ENCODE measurements at places on chromosomes 13 and 19.

DNA sequence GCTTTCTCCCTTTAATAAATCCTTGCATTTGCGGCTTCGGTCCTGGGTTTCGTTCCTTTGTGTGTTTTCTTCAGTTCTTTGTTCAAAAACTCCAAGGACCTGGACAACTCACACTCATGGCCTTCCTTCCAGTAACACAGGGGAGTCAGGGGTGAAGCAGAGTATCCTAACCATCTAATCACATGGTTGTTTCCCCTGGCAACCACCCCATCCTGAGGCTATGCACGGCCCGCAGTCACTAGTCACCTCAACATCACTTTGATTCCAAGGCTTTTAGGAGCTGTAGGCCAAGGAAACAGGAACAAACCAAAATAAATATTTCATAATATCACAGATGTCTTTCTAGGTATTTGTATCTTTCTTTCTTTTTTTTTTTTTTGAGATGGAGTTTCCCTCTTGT is 28.9 kb downstream of the ZNF101 start:
- DNase-seq: no peak

DNA sequence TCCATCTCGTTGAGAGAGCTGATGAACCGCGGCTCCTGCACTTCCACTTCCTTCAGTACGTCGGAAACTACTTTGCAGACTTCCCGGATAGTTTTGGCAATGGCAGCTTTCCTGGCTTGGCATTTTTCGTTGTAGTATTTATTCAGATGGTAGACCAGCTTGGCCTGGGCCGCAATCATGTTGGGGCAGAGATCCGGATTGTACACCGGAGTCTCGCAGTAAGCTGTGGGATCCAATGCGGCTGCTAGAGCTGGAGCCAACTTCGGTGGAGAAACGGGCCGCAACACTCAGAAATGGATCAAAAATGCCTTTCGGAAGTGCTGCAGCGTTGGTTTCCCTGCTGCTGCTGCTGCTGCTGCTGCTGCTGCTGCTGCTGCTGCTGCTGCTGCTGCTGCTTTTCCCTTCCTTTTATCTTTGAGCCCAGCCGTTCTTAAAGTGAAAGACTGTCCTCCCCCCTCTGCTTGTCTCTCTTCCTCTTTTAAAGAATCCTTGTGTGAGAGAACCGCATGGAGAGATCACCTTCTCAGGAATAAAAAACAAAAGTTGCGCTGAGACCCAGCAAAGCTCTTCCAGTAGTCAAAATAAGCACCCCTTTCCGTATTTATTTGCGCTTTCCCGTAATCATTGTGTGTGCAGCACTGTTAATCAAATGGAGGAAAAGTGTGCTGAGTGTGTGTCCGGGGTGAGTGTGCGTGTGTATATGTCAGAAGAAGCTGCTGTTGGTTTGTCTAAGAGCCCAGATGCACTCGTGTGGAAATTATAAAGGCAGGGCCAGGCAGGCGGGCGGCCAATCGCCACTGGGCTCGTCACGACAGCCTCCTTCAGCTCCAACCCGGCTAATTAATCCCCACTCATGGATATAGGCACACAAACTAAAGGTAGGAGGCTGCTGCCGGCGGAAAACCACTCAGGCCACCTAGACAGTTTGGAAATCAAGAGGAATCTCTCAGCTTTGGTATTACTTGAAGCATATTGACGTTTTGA is at the start of gene MAB21L1:
Gene MAB21L1 (minus strand): TSS at position 730 of the 984 bp plus-strand sequence. CDS start 551 bp downstream, at position 179.
- no peak for DNase-seq

GRCh38 chr13:102658660-102659059 is 36.2 kb downstream of the METTL21C start:
- DNase-seq: no peak

DNA sequence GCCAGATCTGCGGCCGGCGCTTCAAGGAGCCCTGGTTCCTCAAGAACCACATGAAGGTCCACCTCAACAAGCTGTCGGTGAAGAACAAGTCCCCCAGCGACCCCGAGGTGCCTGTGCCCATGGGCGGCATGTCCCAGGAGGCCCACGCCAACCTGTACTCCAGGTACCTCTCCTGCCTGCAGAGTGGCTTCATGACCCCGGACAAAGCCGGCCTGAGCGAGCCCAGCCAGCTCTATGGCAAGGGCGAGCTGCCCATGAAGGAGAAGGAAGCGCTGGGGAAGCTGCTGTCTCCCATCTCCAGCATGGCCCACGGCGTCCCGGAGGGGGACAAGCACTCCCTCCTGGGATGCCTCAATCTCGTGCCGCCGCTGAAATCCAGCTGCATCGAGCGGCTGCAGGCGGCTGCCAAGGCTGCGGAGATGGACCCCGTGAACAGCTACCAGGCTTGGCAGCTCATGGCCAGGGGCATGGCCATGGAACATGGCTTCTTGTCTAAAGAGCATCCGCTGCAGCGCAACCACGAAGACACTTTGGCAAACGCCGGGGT is 72.6 kb downstream of the ZNF536 start:
- no peak for DNase-seq

DNA sequence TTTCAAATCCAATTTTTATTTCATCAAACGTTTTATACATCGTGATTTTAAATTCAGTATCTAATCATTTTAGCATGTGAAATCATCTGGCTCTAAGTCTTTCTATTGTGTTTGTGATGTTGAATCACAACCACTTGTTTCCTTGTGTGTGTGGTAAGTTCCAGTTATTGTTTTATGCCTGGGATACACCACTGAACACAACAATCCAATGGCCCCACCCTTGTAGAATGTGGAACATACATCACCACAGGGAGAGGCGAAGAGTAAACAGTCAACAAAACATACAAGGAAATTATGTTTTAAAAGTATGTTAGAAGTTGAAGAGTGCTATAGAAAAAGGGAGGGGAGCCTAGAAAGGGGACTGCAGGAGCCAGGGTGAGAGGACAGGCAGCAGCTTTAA is 100.5 kb downstream of the EPSTI1 start:
- DNase-seq: no peak

GRCh38 chr13:37340901-37341670 is 235.6 kb upstream of the CSNK1A1L start:
- DNase-seq: no peak

DNA sequence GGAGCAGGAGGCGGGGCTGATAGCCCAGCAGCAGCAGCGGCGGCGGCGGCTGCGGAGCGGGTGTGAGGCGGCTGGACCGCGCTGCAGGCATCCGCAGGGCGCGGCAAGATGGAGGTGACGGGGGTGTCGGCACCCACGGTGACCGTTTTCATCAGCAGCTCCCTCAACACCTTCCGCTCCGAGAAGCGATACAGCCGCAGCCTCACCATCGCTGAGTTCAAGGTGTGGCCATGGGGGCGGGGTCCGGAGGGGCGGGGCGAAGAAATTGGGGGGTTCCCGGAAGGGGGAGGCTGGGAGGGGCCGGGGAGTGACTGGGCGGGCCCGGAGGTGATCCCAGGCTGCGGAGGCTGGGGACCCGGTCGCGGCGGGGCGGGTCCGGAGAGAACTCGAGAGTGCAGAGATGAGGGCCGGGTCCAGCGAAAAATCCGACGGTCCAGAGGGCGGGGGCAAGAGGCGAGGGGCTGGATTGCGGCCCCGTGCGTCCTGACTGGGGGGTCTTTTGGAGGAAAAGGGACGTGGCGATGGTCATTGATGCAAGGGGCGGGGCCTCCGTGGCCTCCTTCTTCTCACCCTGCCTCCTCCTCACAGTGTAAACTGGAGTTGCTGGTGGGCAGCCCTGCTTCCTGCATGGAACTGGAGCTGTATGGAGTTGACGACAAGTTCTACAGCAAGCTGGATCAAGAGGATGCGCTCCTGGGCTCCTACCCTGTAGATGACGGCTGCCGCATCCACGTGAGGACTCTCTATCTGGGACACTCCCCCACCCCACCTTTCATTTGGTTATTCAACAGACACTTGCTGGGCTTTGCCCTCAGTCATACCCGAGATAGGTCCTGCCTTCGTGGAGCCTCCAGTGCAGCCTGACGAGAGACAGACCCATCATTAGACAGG is at the start of gene TBCB:
Gene TBCB (plus strand): TSS at position 16 of the 891 bp plus-strand sequence. CDS start 93 bp downstream, at position 109.
- DNase-seq: no peak

DNA sequence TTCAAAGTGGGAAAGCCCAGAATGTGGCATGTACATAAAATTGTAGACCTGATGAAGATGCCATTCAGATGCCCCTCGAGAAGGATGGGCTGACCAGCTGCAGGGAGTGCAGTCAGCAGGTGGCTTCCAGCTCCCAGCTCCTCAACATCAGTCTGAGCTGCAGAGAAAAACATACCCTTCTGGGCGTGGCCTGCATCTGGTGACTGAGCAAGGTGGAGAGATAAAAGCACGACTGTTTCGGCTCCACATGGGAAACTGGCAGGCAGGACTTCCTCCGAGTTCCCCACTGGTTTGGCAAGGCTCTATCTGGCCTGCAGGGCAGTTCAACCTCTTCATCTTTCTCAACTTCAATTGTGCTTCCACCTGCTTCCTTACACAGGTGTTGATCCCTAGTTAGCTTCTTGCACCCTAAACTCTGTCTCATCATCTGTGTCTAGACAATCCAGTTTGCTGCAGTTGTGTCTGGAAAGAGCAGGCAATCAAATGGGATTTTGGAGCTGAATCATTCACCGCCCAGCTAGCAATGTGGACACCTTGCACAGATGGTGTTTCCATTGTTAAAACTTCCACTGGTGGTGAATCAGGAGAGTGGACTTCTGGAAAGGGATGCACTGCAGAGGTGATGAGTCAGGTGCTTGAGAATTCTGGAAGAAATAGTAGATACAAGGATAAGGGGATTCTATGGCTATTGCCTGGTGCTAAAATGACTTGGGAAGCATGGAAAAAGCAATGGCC is 56.8 kb downstream of the POLR1D start:
- DNase-seq: no peak

DNA sequence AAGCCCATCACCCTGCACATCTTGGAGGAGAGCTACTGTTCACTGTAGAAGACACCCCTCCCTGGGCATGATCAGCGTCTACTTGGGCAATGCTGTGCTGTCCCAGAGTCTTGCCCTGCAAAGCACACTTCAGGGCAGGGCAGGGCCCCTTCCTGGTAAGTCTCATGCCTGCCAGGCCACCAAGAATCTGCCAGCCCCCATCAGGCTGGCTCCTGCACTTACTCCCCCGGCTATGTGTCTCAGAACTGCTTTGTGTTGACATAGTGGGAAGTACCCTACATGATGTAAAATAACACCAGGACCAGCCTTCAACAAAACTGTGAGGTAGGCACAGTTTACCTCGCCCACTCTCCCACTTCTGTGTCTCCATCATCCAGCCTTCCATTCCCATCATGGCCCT is 27.8 kb upstream of the ATP12A start:
- DNase-seq: no peak

- no peak for DNase-seq
Measured at GRCh38 chr19:6806488-6806887, 34.0 kb downstream of the VAV1 start.

DNA sequence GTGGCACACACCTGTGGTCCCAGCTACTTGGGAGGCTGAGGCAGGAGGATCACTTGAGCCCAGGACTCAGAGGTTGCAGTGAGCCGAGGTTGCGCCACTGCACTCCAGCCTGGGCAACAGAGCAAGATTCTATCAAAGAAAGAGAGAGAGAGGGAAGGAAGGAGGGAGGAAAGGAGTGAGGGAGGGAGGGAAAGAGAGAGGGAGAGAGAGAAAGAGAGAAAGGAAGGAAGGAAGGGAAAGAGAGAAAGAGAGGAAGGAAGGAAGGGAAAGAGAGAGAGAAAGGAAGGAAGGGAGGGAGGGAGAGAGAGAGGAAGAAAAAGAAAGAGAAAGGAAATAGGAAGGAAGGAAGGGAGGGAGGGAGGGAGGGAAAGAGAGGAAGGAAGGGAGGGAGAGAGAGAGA is 12.4 kb downstream of the NRTN start:
- DNase-seq: no peak

DNA sequence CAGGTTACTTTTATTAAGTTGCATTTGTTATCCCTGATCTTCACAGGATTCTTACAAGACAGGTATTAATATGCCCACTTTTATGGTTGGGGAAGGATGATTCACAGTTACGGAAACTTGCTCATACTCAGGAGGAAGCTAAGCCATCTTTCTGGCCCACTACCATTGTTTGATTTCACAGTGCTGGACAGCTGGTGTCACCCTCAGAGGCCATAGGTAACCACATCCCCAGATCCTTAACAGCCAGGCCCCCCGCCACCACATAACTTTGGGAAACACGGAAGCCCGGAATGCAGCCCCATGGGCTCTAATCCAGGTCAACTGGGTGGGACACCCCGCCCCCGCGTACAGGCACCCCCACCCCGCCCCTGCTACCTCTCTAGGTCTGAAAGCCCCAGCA is 119.7 kb downstream of the IRS2 start:
- DNase-seq: no peak

- no peak for DNase-seq
Measured at GRCh38 chr19:50803633-50804419, 13.6 kb downstream of the ACP4 start.

- no peak for DNase-seq
Measured at GRCh38 chr13:32390484-32390883, 37.4 kb downstream of the N4BP2L1 start.

- DNase-seq: peak; percentile 43
Measured at GRCh38 chr19:13604902-13605586, 98.8 kb upstream of the CACNA1A start.

GRCh38 chr13:65638572-65639168 is 1591.5 kb downstream of the PCDH9 start:
- no peak for DNase-seq

DNA sequence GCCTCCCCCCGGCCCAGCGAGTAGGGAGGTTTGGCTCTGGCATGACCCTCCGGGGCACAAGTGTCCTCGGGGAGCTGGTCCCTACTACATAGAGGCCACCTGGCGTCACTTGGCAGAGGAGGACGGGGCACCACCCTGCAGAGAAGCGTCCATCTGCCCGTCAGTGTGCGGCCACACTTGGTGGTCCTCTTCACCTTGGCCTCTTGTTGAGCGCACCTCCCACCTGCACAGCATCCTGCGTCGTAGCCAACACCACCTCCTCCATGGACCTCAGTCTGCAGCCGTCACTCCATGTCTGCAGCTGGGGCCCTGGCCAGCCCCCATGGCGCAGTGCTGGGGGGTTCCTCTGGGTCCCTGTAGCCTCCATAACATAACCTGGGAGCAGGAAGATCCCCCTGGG is 35.1 kb downstream of the MCF2L start:
- no peak for DNase-seq

DNA sequence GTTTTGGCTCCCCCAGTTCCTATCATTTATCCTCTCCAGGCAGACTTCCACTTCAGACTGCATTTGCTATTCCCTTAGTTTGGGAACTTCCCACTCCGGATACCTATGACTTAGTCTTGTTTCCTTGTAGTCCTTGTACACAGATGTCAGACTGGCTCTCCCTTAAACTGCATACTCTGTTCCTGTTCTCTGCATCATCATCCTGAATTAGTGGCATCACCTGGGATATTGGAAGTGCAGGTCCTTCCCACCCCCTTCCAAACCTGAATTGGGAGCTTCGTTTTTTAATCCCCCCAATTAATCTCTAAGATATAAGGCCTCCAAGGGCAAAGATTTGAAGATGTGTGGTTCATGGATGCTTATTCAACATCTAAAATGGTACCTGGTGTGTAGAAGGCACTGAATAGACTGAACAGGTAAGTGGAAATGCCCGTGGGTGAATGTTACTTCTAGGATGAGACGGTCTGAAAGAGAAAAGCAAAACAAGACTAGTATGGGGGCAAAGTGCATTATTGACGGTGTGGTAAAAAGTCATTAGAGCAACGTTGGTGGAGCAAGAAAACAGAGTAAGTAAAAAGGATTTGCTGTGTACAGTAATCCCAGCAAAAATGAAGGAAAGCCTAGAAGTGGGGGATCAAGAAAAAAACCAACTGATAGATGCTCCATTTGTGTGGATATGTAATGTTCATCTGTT is 9.6 kb downstream of the MIR17HG start:
- no peak for DNase-seq

- DNase-seq: no peak
Measured at GRCh38 chr13:44806826-44807225, 182.4 kb downstream of the NUFIP1 start.

GRCh38 chr13:38415233-38415632 is 65.6 kb downstream of the UFM1 start:
- no peak for DNase-seq

All from NCI-H1436 treated with DMSO at 0.1 percent for 48 hours (cell line).